Kidney epithelial cell (primary cell): ENCODE measurements at places on chromosomes 12 and 14. TPM values are rescaled to one million over a fixed set of nuclear protein-coding genes. Genes with fewer than 3 reads are reported as not detected.

TAS2R50 gene
- total RNA-seq: 0.41 and 0.96 TPM in 2 replicates

ANKRD33 gene
- total RNA-seq: not detected in 2 replicates

TAS2R31 gene
- total RNA-seq: 0.84 and 2.6 TPM in 2 replicates

COA8 gene
- total RNA-seq: 83.8 and 86.7 TPM in 2 replicates

SYCP3 gene
- 0.07 TPM in 1 of 2 replicates, not detected in the other for total RNA-seq

GRIN2B gene
- 0.04 and 0.07 TPM in 2 replicates for total RNA-seq

SIX6 gene
- not detected in 2 replicates for total RNA-seq

POU6F1 gene
- total RNA-seq: 2.6 and 3.9 TPM in 2 replicates

DPY19L2 gene
- total RNA-seq: 5.8 and 6.7 TPM in 2 replicates

HNRNPA1 gene
- 514 and 645 TPM in 2 replicates for total RNA-seq

LAG3 gene
- total RNA-seq: not detected in 2 replicates

ACAD10 gene
- total RNA-seq: 40.8 and 41.2 TPM in 2 replicates

ASCL1 gene
- total RNA-seq: 0.07 TPM in 1 of 2 replicates, not detected in the other

POTEM gene
- not detected in 2 replicates for total RNA-seq

RTN1 gene
- total RNA-seq: 0.41 and 0.79 TPM in 2 replicates

ADAM21 gene
- 0.08 and 0.34 TPM in 2 replicates for total RNA-seq

NDUFA12 gene
- total RNA-seq: 83.2 and 123 TPM in 2 replicates

DIO2 gene
- 0.07 TPM in 1 of 2 replicates, not detected in the other for total RNA-seq

GARIN6 gene
- total RNA-seq: not detected in 2 replicates

PRB2 gene
- total RNA-seq: not detected in 2 replicates

SLC8A3 gene
- 0.08 TPM in 1 of 2 replicates, not detected in the other for total RNA-seq

SSTR1 gene
- total RNA-seq: 0.21 and 0.67 TPM in 2 replicates

PRKCH gene
- 8.4 and 10.5 TPM in 2 replicates for total RNA-seq

TMEM132C gene
- 0.42 and 0.48 TPM in 2 replicates for total RNA-seq

TNS2 gene
- total RNA-seq: 3.8 and 10.1 TPM in 2 replicates

HNF1A gene
- total RNA-seq: 0.25 and 0.89 TPM in 2 replicates

CTSG gene
- total RNA-seq: not detected in 2 replicates
